ENCODE measurements at places on chromosomes 7 and 10.

DNA sequence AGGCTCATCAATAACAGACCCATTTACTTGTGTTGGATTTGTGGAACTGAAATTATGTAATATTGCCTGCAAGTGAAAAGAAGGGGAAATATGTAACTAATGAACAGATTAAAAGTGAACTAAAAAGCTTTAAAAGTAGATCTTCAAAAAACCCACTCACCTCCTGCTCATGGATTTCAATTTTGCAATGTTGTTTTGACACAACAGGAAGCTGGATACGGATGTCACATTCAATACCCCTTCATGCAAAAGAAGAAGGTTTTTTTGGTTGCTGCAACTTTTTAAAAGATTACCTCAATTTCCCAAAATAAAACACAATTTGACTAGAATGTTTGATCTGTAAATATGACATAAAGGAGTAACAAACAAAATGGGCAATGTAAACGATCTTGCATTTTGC lies 3.3 kb downstream of the MKI67 start:
- no peak for DNase-seq

DNA sequence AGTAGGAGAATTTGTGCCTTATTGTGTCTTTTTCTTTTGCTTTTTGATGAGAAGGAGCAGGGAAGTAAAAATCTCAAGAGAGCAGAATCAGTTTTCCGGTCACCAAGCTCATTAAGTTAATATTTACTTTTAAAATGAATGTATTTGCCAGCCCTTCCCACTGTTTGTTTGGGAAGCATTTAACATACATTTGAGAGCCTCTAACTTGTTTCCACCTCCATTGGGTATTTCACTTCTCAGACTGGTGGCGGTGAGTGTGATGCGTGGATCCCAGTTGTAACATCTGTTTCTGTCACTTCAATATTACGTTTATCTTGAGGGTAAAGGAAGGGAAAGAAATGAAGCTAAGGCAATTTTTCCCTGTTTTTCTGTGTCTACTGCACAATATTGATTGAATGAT lies 22.8 kb downstream of the CDK14 start:
- no peak for DNase-seq

DNA sequence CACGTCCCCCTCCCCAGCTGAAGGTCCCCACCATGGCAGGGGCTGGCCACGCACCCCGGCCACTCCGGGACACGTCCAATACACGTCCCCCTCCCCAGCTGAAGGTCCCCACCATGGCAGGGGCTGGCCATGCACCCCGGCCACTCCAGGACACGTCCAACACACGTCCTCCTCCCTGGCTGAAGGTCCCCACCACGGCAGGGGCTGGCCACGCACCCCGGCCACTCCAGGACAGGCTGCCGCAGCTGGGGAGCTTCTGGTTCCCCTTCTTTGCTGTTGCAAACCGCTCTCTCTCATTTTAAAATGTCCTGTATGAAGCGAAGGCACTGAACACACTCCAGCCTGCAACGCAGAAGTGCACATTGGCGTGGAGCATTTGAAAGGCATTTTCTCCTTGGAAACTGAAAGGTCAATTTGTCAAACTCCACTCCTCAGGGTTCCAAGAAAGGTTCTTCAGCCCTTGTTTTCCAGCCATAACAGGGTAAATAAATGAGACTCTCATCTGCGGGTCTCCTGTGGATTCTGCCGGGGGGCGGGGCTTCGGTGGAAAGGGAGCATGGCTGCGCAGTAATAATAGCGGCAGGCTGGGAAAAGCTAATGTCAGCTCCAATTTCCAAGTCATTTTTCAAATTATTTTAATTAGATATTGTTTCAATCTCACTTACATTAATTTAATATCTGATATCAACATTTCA lies 580.3 kb downstream of the DNAJB6 start:
- DNase-seq, result no peak

GRCh38 chr10:88792661-88793060 lies 9.9 kb upstream of the LIPM start:
- DNase-seq, result no peak

GRCh38 chr10:43390759-43391158 lies 18.2 kb downstream of the HNRNPF start:
- DNase-seq, result no peak

- DNase-seq, result no peak
These were observed 224.7 kb downstream of the LHFPL3 start for GRCh38 chr7:104553074-104553473.

DNA sequence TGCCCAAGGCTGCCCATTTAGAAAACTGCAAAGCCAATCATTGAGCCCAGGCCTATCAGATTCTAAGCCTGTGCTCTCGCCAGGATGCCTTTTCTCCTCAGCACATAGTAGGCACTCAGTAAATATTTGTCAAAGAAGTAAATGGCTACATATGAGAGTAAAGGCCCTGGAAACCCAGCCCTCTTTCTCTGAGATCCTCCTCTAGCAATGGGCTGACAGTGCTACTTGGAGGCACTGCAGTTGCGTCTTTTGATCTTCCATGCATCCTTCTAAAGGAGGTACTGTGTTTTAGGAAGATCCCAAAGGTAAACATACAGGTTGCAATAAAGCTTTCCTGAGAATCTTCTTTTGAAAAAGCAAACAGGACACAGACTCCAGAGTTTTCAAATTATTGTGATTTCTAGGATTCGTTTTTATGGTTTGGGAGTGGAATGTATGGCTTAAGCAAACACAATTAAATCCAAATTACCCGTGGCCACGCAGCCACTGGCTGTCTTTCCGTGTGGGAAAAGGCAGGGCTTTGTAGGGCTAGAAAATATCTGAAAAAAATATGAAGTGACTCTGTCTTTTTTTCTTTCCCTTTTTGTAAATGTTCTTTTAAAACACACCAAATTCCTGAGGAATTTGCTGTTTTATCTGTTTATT lies 151.3 kb upstream of the BMPER start:
- no peak for DNase-seq

GRCh38 chr10:6211341-6211670 lies 8.6 kb downstream of the PFKFB3 start:
- DNase-seq, result no peak

- DNase-seq, result no peak
These were observed 445.0 kb downstream of the PTPRN2 start for GRCh38 chr7:158142657-158143056.

- no peak for DNase-seq
These were observed 9.9 kb upstream of the SRRM3 start for GRCh38 chr7:76191783-76192240.

GRCh38 chr7:36895192-36895591 lies 170.9 kb upstream of the AOAH start:
- no peak for DNase-seq

- no peak for DNase-seq
These were observed 4.9 kb downstream of the PFKFB3 start for GRCh38 chr10:6207658-6208057.

DNA sequence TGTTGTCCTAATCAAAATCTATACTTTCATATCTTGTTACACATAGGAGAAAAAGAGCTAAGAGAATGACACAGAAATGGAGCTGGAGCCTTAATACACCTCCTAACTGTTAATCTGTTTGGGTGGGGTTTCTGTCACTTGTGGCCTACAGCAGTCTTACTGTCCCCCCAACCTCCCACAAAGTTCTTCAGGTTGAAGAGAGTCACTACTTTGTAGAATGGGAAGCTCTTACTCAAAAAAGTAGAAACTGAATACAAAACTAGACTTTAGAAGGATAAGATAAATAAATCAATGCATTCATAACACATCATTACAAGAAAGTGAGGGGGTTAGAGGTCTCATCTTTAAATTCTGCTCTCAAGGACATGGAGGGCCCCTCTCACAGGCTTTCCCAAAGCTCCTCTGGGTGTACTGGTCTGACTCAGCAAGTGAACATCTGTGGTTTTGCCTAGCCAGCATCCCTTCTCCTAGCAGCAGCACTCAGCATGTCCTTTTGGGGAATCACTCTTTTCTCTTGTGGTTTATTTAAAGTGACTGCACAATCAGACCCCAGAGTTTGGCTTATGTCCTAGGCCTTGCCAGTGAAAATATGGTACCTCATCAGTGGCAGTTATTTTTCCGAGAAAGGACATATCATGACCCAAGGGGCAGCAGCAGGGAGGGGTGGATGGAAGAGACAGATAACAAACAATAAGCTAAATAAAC lies 2.0 kb upstream of the BLVRA start:
- DNase-seq, result no peak

DNA sequence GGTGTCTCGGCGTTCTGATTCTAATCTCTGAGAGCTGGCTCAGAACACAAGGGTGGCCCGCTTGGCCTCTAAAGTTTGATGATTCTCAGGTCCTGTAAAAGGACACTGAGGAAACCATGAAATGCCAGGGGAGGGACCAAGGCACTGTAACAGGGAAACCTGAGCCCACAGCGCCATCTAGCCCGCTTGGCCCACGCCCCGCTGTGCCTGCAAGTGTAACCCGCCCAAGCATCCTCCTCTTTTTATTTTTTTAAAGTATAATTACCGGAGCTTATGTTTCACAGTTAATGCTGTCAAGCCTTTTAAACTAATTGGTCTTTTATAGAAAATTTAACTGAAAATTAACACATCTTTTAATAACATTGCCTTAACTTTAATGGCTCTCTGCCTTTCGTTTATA lies 734.7 kb downstream of the KCNMA1 start:
- no peak for DNase-seq

GRCh38 chr7:4610768-4611467 lies 71.2 kb upstream of the FOXK1 start:
- peak; percentile 26 for DNase-seq

- DNase-seq, result no peak
These were observed 15.5 kb downstream of the SLC13A1 start for GRCh38 chr7:123184271-123184670.

GRCh38 chr7:84194484-84195271 lies at the start of gene SEMA3A:
Gene SEMA3A, minus strand, starts transcription at chr7:84194789. Its CDS starts 203 bp downstream, at chr7:84194586.
- no peak for DNase-seq

DNA sequence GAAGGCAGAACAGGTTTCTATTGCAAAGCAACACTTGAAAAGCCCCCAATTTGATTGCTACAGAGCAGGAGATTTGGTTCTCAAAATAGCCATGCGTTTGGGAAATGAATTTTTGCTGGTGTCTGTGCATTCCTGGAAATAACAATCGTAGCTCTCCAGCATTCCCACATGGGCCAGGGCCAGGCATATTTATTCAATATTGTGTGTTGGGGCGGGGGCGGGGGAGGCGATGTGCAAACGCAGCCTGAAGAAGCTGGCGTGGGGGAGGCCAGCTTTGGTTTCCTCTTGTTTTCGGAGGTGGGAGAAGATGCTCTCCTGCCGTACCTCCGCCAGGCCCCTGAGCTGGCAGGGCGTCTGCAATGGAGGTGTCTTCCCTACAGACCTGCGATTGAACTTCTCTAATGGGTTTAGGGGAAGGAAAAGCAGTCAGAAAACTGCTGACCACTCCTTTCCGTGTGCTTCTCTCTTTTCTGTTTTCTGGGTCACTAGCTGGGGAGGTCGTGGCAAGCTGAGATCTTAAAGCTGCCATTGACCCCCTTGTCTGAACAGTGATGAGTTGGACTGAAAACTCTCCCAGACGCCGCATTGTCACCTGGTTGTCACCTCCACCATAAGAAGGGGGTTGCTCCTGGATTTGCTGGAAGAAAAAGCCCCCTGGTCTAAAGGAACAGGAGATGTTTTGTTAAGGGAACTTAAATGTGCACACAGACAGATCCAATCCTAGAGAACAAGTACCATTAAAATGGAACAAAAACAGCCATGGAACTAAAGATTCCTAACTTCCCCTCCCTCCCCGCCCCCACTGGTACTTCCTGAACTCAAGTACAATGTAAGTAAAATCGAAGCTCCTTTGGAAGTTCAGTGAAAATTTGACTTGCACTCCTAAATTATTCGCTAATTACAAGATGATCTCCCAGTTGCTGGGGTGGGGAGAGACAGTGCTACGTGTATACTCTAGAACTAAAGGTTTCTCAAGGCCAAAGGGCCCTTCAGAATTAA lies 56.4 kb upstream of the HABP2 start:
- no peak for DNase-seq

DNA sequence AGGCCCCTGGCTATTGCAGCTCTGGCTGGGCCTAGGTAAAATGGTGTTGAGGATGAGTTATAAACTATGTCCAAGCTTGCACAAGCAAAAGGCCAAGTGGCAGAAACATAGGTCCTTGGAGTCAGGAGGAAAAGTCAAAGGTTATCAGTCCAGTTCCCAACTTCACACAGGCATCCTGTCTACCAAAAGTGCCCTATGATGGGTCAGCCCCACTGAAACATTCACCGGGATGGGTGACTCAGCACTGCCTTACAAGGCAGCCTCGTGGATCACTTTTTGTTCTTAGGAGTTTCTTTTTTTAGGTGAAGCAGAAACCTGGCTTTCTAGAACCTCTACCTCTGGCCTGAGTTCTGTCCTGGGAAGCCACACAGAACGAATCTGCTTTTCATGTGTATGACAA lies 158.8 kb upstream of the LYZL2 start:
- DNase-seq, result no peak

DNA sequence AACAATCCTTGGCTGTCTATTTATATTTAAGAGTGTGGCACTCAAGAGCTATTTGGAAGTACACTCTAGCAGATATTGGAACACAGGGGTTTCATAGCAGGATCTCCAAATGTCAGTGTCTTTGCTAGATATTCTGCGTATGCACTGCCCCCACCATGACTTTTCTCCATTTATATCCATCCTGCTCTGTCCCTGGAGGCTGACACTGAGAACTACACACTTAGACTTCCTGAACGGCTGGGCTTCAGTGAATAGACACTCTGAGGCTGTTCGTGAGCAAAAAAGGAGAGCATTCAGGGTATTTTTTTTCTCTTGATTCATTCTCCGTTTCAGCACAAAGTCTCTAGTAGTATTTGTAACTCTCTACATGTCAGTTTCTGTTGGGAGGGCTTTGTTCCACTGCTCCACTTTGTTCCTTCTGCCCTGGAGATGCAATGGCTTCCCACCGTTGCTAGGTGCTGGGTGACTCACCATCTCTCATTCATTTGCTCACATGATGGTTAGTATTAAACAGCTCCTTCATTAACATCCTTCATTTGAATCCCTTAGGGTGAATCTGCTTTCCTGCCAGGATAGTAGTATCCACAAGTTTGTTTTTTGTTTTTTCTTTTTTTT lies 155.9 kb upstream of the SLC13A1 start:
- no peak for DNase-seq
